Dorsolateral prefrontal cortex (tissue), 122 donors: ENCODE measurements at places on chromosomes 12 and 14.

DNA sequence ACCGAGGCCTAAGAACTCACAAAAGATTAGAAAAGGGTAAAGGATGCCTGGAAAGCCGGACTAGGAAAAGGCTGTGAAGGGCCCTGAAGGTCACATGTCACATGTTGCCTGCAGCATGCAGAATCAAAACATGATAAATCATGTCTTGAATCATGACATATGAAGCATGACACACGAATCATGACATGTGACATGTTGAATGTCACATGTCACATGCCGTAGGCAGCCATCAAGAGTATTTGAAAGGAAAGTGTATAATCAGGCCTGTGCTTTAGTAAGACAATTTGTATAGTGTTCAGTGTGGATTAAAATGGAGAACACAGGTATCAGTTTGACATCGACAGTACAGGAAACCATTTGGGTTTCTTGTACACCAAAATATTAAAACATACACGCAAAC, 30.8 kb downstream of the IFNG-AS1 start:
- no peak for DNase-seq

- DNase-seq = no peak
These were observed 15.9 kb upstream of the SIX1 start for GRCh38 chr14:60665177-60665550.

- no peak for DNase-seq
These were observed 59.3 kb downstream of the DNAI7 start for GRCh38 chr12:25135531-25136154.

GRCh38 chr14:99806836-99807235, 13.6 kb downstream of the EML1 start:
- no peak for DNase-seq

GRCh38 chr14:20808162-20808483, 5.5 kb upstream of the RNASE1 start:
- no peak for DNase-seq

DNA sequence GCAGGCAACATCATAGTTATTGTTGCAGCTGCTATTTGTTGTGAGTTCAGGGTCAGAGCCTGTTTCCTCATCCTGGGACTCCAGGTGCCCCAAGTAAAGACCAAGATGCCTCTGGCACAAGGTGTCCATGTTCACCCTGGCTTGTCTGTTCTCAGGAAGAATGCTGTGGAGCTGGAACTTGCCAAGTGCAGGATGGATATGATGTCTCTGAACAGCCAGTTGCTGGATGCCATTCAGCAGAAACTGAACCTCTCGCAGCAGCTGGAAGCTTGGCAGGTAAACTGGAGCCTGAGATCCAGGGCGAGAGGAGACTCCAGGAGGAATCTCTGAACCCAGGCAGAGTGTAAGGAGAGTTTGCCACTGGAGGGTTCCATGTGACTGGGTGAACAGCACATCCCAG, 26.8 kb downstream of the RAB35 start:
- DNase-seq = no peak

DNA sequence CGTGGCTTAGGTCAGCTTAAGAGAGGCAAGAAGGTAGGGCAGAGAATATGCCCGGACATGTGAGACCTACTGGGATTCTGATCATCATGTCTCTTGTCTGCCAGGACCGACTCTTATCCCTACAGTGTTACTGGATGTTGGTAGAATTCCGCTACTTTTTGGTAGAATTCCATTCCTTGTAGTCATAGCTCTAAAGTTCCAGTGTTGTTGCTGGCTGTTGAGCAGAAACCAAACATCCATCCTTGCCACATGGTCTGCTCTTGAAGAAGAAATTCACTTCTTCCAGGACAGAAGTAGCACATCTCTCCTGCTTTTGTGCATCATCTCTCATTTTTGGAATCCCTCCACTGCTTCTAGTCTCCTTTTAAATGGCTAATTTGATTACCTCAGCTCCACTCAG, 453.7 kb downstream of the RPL10L start:
- no peak for DNase-seq

GRCh38 chr14:103562179-103562428, 353 bp downstream of the BAG5 start:
- DNase-seq = no peak
